Activated naive CD4-positive, alpha-beta T cell treated with anti-CD3 and anti-CD28 coated beads for 36 hours (primary cell): ENCODE measurements at places on chromosomes 13 and 19. TPM values are rescaled to one million over a fixed set of nuclear protein-coding genes. Genes with fewer than 3 reads are reported as not detected.

DNA sequence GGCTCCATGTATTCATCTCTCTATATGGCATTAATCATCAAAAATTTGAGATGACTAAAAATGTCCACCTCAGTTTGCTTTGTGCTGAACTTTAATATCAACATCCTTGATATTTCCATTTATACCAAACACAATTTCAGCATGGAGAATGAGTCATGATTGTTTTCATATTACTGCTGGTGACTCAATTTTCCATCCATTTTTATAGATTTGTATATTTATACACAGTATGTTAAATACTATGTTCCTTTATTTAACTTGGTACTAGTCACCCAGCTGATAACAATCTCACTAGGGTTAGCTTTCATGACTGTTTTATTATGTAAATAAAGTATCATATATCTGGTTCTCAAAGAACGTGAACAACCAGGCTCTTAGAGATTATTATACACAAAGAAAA, 1255.1 kb downstream of the SLITRK1 start:
- H3K4me3 ChIP-seq: no peak overlapping the region
- H3K4me1 ChIP-seq: no peaks in the 10 kb centered on the region
- DNase-seq: no peak
- H3K27me3 ChIP-seq: no peaks in the 10 kb centered on the region
- no peaks in the 10 kb centered on the region for H3K36me3 ChIP-seq

DNA sequence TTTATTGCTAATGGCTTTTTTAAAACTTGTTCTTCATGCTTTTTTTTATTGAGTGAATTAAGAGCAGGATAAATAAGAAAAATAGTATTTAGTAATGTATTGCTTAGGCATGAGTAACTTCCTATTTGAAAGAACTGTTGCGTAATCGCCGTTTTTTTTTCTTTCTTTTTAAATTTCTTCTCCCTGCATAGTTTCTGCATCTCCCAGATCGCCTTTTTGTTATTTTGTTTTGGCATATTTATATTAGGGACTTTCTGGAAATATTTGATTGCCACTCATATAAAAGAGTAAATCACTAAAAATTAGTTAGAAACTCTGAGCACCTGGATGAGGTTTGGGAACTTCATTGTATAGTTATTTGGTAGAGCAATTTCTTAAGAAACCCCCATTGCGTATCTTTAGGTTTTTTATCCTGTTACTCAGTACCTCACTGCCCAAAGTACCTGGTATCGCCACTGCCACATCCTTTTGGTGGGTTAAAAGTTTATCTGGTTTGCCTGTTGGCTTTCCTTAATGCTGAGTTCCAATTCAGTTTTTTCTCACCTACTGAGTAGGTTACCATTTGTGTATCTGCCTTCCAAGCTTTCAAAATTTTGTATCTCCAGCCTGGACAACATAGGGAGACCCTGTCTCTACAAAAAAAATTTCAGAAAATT, 36.2 kb upstream of the LPAR6 start:
- H3K27me3 ChIP-seq: no peaks in the 10 kb centered on the region
- no peak overlapping the region for H3K27ac ChIP-seq
- peaks cover 26% of the 10 kb centered on the region for H3K36me3 ChIP-seq

Gene PRTN3
- not detected for total RNA-seq

- peaks cover 14% of the 10 kb centered on the region for H3K27me3 ChIP-seq
- no peak overlapping the region for H3K4me3 ChIP-seq
- no peak overlapping the region for H3K27ac ChIP-seq
- no peak for DNase-seq
Measured at GRCh38 chr13:106372199-106373155, 163.0 kb downstream of the EFNB2 start.
